ENCODE measurements at places on chromosomes 7 and 10. TPM values are rescaled to one million over a fixed set of nuclear protein-coding genes. Genes with fewer than 3 reads are reported as not detected.

Gene GCK
- not detected for total RNA-seq

Gene PTN
- not detected for total RNA-seq

Gene ZPBP
- not detected for total RNA-seq

Gene GIMAP2
- not detected for total RNA-seq

Gene CHST3
- total RNA-seq = 35.6 TPM

Gene CYP26C1
- total RNA-seq = not detected

Gene NPTX2
- 0.17 TPM for total RNA-seq

All from A549 treated with ZK216348 at 1 μM for 4 hours (cell line).